ENCODE measurements at places on chromosomes 11 and 22. TPM values are rescaled to one million over a fixed set of nuclear protein-coding genes. Genes with fewer than 3 reads are reported as not detected.

ZNF214 gene
- 0.10 TPM for total RNA-seq

SCGB1C1 gene
- not detected for total RNA-seq

FOLR2 gene
- not detected for total RNA-seq

TMEM151A gene
- 0.10 TPM for total RNA-seq

GRCh38 chr22:43474161-43475101, 62.6 kb downstream of the MPPED1 start:
- H3K4me3 ChIP-seq = no peak overlapping the region
- no peaks in the 10 kb centered on the region for H3K4me1 ChIP-seq
- H3K27ac ChIP-seq = no peak overlapping the region
- DNase-seq = no peak

- H3K4me1 ChIP-seq = no peaks in the 10 kb centered on the region
- DNase-seq = no peak
- no peak overlapping the region for H3K27ac ChIP-seq
Measured at GRCh38 chr22:32587449-32587848, 112.8 kb downstream of the FBXO7 start.

DNA sequence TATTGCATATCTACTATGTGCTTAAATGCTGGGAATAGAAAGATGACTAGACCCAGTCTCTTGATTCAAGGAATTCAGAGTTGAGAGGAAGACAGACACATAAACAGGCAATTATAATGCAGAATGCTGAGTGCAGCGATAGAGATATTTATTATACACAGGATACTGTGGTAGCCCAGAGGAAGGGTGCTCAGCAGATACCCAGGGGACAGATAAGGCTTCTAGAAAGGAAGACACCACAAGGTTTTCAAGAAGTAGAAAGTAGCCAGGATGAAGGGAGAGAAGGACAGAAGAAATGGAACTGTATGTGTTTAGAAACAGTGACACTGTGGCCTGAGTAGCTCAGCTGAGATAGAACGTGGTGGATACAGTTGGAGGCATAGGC, 79.4 kb upstream of the NNMT start:
- H3K4me3 ChIP-seq = peak overlapping the region; percentile 2
- DNase-seq = no peak
- peak overlapping the region; percentile 14 for H3K27ac ChIP-seq

- H3K27me3 ChIP-seq = peaks cover 43% of the 10 kb centered on the region
- peaks cover 5% of the 10 kb centered on the region for H3K4me1 ChIP-seq
Measured at GRCh38 chr22:48079505-48080290, 1317.2 kb downstream of the TBC1D22A start.

- H3K27me3 ChIP-seq = no peaks in the 10 kb centered on the region
- H3K27ac ChIP-seq = no peak overlapping the region
- peaks cover 25% of the 10 kb centered on the region for H3K4me1 ChIP-seq
- H3K36me3 ChIP-seq = no peaks in the 10 kb centered on the region
- H3K4me3 ChIP-seq = peak overlapping the region; percentile 62
Measured at GRCh38 chr11:76293189-76293631, 86.9 kb upstream of the WNT11 start.

GRCh38 chr22:19375435-19375834, 56.1 kb downstream of the HIRA start:
- H3K4me1 ChIP-seq = no peaks in the 10 kb centered on the region
- H3K4me3 ChIP-seq = no peak overlapping the region
- H3K27me3 ChIP-seq = no peaks in the 10 kb centered on the region
- peaks cover 14% of the 10 kb centered on the region for H3K36me3 ChIP-seq
- DNase-seq = no peak

- peaks cover 29% of the 10 kb centered on the region for H3K4me1 ChIP-seq
- DNase-seq = no peak
- H3K27me3 ChIP-seq = no peaks in the 10 kb centered on the region
- H3K27ac ChIP-seq = peak overlapping the region; percentile 27
- H3K4me3 ChIP-seq = no peak overlapping the region
Measured at GRCh38 chr22:19410941-19411689, 20.4 kb downstream of the HIRA start.

DNA sequence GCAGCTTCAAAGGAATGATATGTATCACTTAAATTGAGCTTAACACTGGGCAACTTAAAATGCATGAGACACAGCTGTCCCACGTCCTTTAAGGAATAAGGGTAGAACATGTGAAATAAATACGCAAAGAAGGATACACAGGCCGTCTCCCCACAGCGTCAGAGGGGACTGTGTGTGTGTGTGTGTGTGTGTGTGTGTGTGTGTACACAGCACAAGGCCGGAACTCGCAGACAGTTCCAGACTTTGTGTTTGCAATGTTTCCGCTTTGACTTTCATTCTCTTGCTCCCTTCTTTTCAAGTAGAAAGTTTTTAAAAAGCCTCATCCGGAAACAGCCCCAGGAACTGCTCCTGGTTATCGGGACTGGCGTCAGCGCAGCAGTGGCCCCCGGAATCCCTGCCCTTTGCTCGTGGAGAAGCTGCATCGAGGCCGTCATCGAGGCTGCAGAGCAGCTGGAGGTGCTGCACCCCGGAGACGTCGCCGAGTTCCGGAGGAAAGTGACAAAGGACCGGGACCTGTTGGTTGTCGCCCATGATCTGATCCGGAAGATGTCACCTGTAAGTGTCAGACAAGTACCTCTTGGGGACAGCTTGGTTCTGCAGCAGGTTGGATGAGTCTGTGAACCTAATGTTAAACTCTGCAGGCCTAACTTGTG, 13.3 kb downstream of the FAM118A start:
- DNase-seq = no peak
- H3K27me3 ChIP-seq = no peaks in the 10 kb centered on the region
- H3K36me3 ChIP-seq = peaks cover 36% of the 10 kb centered on the region
- H3K27ac ChIP-seq = peak overlapping the region; percentile 18

- H3K27ac ChIP-seq = no peak overlapping the region
- no peak for DNase-seq
- peaks cover 16% of the 10 kb centered on the region for H3K27me3 ChIP-seq
- no peak overlapping the region for H3K4me3 ChIP-seq
Measured at GRCh38 chr11:68128682-68129327, 7.6 kb upstream of the CHKA start.

DNA sequence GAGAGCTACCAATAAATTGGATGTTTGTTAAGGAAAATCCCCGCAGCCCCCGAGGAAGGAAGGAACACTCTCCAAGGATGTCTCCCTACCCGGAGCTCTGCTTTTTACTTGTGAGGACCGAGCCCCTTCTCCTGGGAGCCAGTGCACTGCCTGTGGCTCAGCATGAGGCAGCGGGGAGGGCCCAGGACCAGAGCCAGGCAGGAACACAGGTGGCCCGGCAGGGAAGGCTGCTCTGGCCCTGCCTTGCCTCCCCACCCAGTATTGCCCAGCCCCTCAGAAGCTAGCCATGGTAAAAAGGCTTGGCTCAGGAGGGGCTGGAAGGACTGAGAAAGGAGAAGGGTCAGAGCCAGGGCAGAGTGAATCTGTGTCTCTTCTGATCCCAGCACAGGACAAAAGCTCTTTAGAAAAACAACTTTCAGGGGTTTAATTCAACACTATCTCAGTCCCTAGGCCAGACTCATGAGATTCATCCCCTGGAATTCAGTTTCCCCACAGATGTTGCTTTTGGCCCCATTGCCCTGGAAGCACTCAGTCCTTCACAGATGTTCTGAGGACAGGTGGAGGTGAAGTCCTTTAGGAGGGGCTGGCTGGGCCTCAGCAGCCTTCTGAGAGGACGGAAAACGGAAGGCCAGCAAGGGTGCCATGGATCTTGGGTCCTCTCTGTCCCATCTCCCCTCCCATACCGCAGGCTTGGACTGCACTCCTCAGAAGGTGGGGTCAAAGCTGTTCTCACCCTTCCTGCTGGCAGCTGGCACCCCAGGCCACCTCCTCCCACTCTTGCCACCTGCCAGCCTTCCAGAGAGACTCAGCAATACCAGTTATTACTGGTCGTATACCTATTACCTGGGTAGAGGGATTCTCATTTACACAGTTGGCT, 318.9 kb downstream of the NTM start:
- H3K36me3 ChIP-seq = no peaks in the 10 kb centered on the region
- peaks cover 11% of the 10 kb centered on the region for H3K27me3 ChIP-seq
- no peak for DNase-seq
- H3K4me3 ChIP-seq = no peak overlapping the region

GRCh38 chr11:57703341-57703740, 8.7 kb downstream of the MED19 start:
- no peak for DNase-seq
- peak overlapping the region; percentile 48 for H3K27ac ChIP-seq
- peaks cover 9% of the 10 kb centered on the region for H3K4me1 ChIP-seq
- H3K27me3 ChIP-seq = no peaks in the 10 kb centered on the region
- H3K4me3 ChIP-seq = no peak overlapping the region

- DNase-seq = no peak
- no peaks in the 10 kb centered on the region for H3K36me3 ChIP-seq
- H3K4me1 ChIP-seq = peaks cover 8% of the 10 kb centered on the region
- no peak overlapping the region for H3K4me3 ChIP-seq
Measured at GRCh38 chr11:69508974-69509373, 27.5 kb downstream of the LINC01488 start.

DNA sequence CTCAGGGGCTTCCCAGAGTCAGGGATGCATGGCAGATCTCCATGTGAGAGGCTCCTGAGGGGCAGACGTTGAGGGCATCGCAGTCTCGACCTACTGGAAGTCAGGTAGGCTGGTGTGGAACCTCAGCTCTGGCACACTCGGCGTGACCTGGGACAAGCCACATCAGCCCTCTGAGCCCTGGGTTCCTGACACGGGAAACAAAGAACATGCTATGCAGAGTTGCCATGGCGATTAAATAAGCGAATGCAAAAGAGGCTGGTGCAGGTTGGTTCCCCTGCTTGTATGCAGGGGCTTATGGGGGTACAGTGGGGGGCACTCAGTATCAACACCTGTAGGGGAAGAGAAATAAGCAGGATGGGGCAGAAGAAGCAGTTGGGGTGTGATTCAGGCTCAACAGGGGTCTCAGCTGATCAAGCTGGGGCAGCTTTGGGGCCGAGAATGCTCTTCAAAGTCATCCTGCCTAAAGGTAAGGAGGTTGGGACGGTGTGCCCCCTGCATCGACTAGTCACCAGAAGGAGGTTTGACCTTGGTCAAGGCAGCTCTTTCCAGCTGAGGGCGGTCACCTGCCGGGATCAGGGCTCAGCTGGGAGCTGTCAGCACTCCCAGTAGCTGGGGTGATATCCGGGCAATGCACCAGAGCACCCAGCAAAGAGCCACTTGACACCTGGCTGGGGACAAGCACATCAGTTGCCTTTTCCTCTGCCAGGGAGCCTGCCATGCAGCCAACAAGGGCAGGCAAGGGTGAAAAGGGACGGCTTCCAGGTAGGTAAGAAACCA, 442.7 kb downstream of the MIAT start:
- H3K27me3 ChIP-seq = peaks cover 31% of the 10 kb centered on the region
- H3K4me3 ChIP-seq = no peak overlapping the region
- no peaks in the 10 kb centered on the region for H3K36me3 ChIP-seq
- H3K27ac ChIP-seq = no peak overlapping the region
- no peaks in the 10 kb centered on the region for H3K4me1 ChIP-seq

- peak overlapping the region; percentile 19 for H3K27ac ChIP-seq
- no peaks in the 10 kb centered on the region for H3K36me3 ChIP-seq
- DNase-seq = no peak
- peaks cover 65% of the 10 kb centered on the region for H3K4me1 ChIP-seq
- no peaks in the 10 kb centered on the region for H3K27me3 ChIP-seq
- H3K4me3 ChIP-seq = no peak overlapping the region
Measured at GRCh38 chr22:42258126-42258525, 12.3 kb downstream of the TCF20 start.

Data from activated T-cell treated with anti-CD3 and anti-CD28 coated beads, Interleukin-2, amount 50 U/mL, for 72 hours (primary cell).